ENCODE measurements at places on chromosomes 11 and 22. TPM values are rescaled to one million over a fixed set of nuclear protein-coding genes. Genes with fewer than 3 reads are reported as not detected.

Gene LMO2
- 0.05 TPM for polyA plus RNA-seq

Gene MYEOV
- 3.6 TPM for polyA plus RNA-seq

Gene NCAM1
- 20.7 TPM for polyA plus RNA-seq

GRCh38 chr11:8363921-8364320, 100.2 kb upstream of the LMO1 start:
- no peak for DNase-seq

- no peak for DNase-seq
Observed at GRCh38 chr11:72958791-72959190, 144.6 kb downstream of the ATG16L2 start.

DNA sequence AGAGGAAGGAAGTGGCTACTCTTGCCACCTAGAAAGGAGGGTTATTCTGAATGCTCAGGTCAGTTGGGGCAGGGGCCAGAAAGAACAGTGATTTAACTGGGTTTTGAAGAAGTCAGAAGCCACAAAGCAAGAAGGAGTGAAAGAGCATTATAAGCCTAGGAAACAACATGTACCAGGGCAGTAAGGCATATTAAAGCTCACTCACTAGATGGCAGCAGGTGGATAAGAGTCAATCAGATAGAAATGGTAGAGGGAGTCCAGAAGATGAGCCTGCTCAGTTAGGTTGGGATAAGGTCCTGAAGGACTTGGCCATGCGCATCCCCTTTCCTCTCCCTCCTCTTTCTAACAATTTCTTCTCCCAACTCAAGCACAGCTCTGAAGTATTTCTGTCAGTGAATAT, 22.0 kb upstream of the PATE1 start:
- no peak for DNase-seq

- DNase-seq: no peak
Observed at GRCh38 chr11:42065199-42065598, 605.7 kb upstream of the LRRC4C start.

All from SK-N-SH (cell line).